ENCODE measurements at places on chromosomes 7 and 10.

GRCh38 chr10:1434202-1434601 lies 303.1 kb downstream of the ADARB2 start:
- DNase-seq: no peak

- DNase-seq: no peak
Observed at GRCh38 chr7:4742852-4743251, 32.6 kb upstream of the AP5Z1 start.

DNA sequence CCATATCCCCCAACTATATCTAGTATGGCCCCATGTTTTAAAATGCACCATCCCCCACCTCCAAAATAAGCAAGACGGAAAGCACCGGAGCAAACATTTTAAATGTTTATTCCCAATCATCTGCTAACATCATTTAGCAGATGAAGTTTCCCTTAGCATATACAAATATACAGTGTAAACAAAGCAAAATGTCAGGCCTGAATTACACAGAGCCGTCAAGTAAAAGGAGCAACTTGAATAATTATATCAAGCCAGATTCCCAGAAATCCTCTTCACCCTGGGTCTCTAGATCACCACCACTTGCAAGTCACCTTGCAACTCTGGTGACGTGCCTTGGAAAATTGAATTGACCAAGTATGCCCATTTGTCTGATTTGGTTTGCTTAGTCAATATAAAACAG lies 91.6 kb upstream of the COL1A2 start:
- no peak for DNase-seq

DNA sequence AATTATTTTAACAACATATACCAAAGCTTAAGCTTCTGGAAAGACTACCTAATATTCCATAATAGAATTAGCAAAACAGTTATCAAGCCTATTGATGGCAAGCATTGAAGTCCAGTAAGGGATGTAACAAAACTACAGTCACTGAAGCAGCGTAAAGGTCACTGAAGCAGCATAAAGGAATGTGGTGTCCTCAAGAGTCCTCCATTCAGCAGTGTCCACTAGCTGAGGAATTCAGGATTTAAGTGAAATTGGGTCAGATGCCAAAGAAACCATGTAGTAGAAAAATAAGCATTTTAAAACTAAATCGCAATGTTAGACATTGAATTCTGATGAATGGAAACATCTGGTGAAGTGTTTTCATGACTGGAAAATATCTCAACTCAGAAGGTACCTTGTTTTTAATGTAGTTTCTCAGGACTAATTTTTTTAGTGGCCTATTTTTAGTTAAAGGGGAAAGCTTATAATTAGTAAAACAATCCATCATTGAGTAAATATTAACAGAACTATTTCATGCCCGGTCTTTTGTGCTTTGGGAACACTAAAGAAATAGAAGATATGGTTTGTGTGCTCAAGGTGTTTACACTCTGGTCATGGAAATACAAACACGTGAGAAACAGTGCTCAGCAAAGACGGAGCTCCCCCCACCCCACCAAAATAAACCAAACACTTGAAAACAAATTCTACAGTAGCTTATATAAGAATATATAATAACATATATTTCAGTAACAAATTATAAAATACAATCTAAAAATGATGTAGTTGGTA lies 121.4 kb downstream of the CDK14 start:
- no peak for DNase-seq

DNA sequence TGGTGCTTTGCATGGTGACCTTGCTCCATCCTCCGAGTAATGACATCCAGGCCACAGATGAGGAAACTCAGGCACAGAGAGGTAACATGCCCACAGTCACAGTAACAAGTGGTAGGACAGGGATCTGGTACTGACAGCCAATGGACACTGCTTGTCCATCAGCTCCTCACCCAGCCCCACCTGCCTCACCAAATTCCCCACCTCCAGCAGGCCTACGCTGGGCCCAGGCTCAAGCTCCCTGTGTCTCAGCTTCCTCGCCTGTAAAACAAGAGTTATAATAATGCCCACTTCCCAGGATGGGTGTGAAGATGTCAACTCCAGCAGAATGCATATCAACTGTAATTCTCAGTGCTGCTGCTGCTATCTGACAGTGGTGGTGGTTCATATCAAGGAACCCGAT lies 123.8 kb downstream of the GRID1 start:
- no peak for DNase-seq

GRCh38 chr10:103598654-103599115 lies 105.2 kb downstream of the NEURL1 start:
- peak; percentile 20 for DNase-seq

DNA sequence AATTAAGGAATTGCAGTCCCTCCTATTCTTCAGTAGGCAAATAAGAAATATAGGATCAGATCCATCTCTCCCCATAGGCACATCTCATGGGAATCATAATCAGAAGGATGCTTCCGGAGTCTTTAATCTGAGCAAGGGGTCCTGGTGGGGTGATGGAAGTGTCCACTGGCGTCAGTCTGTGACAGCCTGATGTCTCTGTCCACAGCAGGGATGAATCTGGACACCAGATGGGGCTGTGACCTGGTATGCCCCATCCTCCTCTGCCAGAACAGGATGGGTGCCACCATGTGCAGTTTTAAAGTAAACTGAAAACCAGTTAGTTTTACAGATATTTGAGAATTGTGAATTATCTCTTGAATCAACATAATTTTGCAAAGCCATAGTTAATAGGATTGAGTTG lies 148.7 kb downstream of the C1GALT1 start:
- DNase-seq: no peak

DNA sequence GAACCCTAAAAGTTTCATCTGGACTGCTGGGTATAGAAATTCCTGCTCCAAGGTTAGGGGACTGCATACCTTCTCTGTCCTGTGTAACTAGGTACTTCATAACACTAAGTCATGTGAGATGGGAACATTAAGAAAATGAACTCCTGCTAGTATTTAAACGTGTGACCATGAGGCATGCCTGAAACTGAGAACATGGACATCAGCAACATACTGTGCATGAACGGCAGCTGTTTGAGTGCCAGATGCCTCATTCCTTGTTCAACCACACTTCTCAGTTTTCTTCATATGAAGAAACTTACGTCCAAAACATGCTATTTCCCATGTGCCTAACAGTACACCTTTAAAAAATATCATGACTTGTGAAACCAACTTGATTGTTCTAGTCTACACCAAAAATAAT lies 88.5 kb downstream of the CREM start:
- DNase-seq: no peak

Measured in caudate nucleus (tissue), 63 donors.